ENCODE measurements at places on chromosomes 4 and X.

DNA sequence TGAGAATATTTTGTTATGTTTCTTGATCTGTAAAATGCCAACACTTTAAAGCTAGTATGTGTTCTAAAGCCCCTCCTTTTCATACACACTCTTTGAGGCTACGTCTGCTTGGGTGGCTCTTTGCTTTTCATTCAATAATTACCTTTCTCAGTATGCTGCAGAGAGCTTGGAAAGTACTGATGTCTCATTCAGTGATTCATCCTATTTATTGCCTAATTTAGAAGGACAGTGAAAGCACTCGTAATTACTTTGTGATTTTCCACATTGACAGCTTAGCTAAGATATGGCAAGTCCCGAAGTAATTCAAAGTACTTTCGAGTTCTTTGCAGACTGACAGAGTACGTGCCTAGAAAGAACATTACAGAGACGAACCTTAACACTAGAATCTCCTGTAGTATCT is 57.2 kb downstream of the BMP15 start:
- DNase-seq: no peak

DNA sequence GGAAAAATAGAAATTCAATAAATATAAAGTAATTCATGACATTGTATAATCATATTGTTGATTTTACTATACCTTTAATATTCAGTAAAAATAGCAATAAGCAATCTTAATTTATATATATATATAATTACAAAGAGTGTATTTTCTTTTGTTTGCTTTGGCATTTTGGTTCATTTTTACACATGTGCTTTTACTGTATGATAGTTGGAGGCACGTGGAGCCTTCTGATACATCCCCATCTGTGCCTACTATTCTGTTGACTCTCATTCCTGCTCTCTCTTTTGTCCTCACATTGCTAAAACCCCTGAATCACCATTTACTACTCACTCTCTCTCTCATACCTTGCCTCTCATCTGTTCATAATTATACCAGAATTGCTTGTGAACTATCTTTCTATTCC is 106.4 kb upstream of the NDST4 start:
- no peak for DNase-seq

- DNase-seq: no peak
Measured at GRCh38 chrX:109343671-109344070, 138.2 kb downstream of the GUCY2F start.

- no peak for DNase-seq
Measured at GRCh38 chr4:61605984-61606383, 405.9 kb downstream of the ADGRL3 start.

DNA sequence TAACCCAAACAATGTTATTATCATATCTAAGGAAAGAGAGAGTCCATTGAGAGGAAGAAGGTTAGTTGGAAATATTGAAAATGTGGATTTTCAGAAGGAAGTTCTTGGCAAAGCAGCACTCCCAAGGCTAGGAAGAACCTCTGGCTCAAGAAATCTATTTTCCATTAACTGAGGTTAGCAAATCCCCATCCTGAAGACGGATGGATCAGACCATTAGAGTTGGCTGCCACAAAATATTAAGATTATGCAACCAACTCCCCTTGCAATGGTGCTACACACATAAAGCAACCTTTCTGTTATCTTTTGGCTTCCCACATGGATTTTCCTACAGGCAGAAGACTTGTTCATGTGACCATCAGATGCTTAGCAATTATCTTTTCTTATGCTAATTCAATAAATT is 96.3 kb downstream of the COL4A6 start:
- no peak for DNase-seq

DNA sequence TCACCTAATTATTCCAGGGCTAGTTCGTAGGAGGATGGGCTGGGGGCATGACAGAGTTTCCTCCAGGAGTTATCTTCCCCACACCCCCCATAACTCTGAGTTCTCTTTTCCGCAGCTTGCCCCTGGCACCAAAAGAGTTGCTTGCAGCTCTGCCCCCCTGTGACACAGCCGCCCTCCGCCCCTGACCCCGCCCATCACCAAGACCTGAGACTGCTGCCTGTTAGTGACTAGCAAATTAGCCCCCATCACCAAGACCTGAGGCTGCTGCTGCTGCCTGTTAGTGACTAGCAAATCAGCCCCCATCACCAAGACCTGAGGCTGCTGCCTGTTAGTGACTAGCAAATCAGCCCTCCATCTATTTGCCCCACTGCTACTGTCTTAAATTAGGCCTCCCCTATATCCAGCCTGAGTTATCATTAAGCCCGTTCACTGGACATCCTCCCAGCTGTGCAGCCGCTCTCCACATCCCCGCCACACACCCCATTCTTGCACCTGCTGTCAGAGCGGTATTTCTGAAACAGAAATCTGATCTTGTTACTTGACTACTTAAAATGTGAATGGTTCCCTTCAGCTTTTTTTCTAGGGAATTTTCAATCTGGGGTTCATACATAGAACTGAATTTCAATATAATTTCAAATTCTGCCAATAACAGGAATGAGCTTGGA is 1.5 kb upstream of the PAPSS1 start:
- DNase-seq: no peak

- no peak for DNase-seq
Measured at GRCh38 chr4:87026800-87027495, 92.1 kb downstream of the AFF1 start.

GRCh38 chr4:174157106-174157607 is 126.3 kb downstream of the FBXO8 start:
- no peak for DNase-seq

DNA sequence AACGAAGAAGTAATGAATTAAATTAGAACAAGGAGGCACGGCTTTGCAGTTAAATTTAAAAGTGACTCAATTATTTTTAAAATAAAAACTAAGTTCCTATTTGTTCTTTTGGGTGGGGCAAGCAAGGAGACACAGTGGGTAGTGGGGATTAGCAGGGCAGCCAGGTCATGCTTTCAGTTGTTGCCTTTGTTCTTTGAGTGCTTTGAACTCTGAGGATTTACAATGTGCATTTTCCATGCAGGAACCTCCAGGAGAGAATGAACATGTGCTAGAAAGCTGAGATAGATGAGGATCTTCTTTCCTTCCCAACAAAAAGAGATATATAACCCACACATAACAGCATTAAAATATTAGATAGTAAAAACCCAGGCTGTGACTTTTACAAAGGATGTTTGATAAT is 420.4 kb upstream of the CTSO start:
- DNase-seq: no peak

- DNase-seq: no peak
Measured at GRCh38 chr4:182449186-182449929, 206.2 kb downstream of the TENM3 start.

- DNase-seq: no peak
Measured at GRCh38 chr4:118124997-118125396, 90.7 kb downstream of the NDST3 start.

DNA sequence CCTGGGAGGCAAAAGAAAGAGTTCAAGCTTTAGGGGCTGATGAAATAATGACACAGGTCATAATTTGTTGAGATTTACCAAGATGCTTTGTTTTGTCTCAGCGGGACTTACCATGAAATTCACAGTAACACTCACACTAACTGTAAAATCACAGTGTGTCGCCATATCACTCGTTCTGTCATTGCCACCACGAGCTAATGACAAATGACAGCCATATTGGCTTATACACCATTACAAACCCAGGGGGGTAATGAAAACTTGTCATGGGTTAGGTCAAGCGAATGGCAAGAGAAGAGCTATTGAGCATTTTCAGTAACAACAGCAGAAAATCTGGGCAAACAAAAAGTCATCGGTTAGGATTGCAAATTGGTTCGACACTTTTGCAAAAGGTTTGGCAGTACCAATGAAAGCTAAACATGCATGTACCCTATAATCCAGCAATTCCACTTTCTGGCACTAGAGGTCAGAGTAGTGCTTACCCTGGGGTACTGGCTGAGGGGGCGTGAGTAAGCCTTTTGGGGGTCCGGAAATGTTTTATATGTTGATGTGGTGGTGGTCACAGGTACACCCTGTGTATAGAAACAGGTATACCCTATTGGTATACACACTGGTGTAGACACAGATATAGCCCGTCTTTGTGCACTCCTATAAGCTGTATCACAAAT is 83.9 kb upstream of the RAI2 start:
- no peak for DNase-seq

- no peak for DNase-seq
Measured at GRCh38 chrX:87813566-87813965, 296.0 kb downstream of the KLHL4 start.
